ENCODE measurements at places on chromosomes 5 and 9.

DNA sequence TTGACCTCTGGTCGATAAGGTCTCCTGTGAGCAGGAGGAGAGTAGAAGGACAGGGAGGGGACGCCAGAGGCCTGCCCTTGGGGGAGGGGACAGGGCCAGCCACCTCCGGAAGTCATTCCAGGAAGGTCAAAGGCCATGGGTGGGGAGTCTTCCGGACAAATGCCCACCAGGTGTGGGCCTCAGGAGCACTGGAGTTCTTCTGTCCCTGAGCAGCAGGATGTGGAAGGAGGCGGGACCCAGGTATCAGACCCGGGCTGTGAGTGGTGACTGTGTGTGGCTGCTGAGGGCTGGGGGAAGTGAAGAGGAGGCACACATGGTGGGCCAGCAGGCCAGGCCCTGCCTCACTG, 13.9 kb downstream of the FGF18 start:
- no peak for DNase-seq

DNA sequence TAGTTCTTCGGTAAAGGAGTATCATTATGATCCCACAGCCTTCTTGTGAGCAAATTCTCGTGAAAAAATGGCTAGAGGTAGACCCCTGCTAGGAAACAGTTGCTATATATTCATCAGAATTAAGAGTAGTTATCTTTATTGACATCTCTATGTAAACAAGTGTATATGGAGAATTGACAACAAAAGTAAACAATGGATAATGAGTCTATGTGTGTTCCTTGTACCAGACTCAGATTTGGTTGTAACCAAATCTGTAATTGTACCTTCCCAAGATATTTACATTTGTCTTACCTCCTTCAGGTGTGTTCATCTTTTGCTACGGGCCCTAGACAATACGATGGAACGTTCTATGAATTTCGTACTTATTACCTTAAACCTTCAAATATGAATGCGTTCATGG, 2.1 kb downstream of the NIPSNAP3B start:
- no peak for DNase-seq

DNA sequence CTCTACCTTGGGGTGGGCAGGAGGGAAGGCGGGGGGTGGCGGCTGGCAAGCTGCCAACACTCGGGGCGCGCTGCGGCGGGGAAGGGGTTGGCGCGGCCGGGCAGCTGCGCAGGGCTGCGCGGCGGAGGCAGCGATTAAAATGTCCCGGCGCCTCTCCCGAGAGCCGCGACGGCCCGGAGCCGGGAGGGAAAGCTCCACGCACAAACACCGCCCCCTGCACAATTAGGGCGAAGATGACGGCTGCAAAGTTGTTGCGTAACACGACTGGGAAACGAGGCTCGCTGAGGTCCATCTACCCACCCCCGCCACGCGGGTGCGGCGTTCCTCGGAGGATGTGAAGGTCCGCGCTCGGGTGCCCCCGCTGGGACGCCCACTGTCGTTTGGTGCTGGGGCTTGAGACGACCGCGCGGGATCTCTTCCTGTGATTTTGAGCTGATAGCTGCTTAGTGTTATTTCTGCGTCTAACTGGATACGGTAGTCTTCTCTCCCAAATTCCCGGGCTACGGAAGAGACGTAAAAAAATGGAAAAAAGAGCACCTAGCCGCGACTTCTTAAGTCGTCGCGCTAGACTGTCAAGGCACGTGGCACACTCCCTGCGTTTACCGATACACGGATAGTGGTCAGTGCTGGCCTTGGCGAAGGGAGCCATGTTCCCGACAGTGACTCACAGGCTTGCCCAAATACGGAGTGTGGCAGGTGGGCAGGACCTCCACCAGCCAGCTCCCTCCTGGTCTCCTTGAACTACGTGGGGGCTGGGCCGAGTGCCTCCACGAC, 958 bp upstream of the NFIL3 start:
- peak; percentile 48 for DNase-seq

GRCh38 chr9:110928599-110928998, 109.7 kb downstream of the LPAR1 start:
- DNase-seq = no peak
